ENCODE measurements at places on chromosomes 5 and 9.

DNA sequence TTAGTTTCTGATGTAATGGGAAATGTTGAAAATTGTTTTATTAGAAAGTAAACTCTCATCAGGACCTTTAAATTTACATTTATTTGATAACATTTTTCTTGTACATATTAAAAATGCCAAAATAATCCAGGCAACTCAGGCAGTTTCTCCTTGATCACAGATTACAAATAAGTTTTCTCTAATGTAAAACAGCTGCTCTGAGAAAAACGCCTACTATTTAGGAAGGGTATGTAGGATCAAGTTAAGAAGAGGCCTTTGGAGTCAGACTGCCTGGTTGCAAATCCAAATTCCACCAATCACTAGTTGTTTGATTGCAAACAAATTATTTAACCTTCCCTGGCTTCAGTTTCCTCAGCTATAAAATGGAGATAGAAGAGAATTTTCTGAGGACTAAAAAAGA, 610.8 kb downstream of the PDE4D start:
- no peak for DNase-seq

GRCh38 chr5:122385808-122386207, 73.8 kb downstream of the SNCAIP start:
- no peak for DNase-seq

DNA sequence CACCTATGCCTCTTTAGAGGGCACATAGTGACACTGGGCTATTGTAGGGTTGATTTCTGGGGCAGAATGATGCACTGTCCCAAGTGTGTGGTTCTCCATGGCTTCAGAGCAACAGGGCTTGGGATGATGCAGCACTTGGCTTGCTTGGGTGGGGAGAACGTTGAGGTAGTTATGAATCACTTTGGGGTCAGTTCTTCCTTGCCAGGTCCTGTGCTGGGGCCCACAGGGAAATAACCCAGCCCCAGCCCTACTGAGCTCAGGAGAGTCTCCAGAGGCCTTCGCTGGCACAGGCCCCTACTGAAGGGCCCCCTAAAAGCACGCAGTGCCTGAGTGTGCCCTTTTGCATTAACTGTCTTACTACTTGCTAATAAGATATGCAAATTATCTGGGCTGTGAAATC, 24.2 kb downstream of the JADE2 start:
- peak; percentile 93 for DNase-seq

DNA sequence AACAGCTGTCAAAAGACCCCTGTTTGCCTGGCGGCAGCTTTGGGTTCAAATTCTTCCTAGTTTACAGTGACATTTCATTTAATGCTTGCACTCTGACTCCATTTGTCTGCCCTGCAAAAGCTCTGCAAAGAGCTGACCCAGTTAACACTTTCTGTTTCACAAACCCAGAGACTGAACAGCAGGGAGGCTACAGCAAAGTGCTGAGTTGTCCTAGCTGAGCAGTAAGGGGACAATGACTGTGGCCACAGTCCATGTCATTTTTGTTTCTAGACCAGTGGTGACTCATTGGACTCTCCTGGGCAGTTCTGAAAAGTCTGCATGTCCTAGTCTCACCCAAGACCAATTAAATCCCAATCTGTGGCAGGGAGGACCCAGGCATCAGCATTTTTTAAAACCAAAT, 994.8 kb upstream of the WWC1 start:
- DNase-seq, result no peak

- peak; percentile 49 for DNase-seq
Observed at GRCh38 chr5:108461628-108462367, 79.9 kb upstream of the FBXL17 start.

GRCh38 chr9:110327716-110328115, 9.9 kb downstream of the TXNDC8 start:
- DNase-seq, result no peak

DNA sequence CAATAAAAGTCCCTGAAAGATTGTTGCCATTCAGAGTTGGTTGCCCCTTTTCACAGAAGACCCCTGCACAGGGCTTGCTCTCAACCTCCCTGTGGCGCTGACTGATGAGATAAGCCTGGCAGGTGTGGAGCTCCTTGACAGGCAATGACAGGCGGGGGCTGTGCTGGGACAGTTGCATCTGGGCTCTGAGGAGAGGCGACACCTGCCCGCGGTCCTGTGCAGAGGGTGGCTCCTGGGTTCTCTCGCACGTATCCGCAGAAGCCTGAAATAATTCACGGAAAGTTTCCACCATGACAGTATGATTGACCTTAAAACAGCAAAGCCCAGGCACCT, 19.8 kb upstream of the EXOC3 start:
- no peak for DNase-seq

- DNase-seq, result no peak
Observed at GRCh38 chr5:11048760-11049159, 287.7 kb upstream of the DAP start.

DNA sequence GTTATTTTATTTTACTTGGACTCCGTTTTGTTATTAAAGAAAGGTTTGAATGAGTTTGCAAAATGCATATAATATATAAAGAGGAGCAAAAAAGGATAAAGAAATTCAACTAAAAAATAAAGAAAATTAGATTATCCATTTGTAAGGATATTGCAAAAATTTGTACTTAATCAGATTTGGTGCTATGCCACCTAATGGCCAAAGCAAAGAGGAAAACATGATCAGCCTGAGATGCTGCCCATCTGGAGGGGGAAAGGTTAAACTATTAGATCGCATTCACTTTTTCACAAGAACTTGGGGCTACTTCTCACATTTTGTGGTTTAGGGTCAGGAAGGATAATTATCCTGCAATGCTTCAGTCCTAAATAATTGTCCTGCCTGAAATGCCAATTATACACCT, 350.6 kb downstream of the MLLT3 start:
- no peak for DNase-seq

DNA sequence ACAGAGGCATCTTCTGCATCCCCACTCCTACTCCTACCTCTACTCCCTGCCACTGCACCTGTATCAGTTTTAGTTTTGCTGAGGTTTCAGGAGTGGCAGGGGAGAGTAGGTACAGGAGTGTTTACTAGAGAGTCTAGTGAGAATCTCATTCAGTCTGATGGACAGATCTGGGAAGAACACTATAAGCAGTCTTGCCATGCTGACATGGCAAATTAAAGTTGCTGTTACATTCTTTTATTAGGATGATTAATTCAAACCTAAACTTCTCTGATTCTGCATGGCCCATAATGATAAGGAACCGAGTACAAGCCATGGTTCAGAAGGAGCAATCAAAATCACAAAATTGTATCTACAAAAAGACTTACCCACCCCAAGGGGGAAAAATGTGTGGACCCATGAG, 7.4 kb downstream of the ARSK start:
- DNase-seq, result no peak

GRCh38 chr5:88778736-88779135, 104.2 kb downstream of the MEF2C start:
- DNase-seq, result peak; percentile 42

- DNase-seq, result no peak
Observed at GRCh38 chr9:33049680-33050361, 24.7 kb downstream of the DNAJA1 start.

GRCh38 chr9:5624655-5625054, 4.3 kb upstream of the RIC1 start:
- no peak for DNase-seq

DNA sequence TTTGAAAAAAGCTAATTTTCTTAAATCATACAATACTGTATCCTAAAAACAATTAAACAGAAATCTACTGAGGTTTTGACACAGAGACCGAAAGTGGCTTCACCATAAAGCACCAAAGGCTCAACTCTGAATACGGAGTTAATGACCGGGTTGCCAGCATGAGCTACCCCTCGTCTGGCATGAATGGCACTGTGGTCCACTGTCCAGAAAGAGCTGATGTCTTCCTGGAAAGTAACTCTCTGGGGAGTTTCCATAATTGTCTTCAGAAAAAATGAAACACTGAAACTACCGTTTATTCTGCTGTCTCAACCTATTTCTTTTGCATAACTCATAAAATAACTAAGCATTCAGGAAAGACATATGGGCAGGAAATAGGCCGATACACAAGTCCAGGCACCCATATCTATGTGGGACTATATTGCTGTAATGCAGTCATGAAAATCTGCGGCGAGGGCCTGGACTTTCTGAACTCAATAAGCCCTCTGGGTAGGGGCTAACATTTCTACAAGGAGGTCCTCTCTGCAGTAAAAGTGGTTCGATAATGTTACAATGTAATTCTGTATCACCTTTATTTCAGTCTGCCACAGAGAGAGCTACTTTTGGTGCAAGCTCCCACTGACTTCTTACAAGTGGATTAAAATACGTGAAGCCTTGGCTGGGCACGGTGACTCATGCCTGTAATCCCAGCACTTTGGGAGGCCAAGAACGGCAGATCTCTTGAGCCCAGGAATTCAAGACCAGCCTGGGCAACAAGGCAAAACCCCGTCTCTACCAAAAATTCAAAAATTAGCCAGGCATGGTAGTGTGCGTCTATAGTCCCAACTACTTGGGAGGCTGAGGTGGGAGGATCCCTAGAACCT, 52.4 kb downstream of the ANKH start:
- DNase-seq, result peak; percentile 37

GRCh38 chr5:137128012-137128411, 371.1 kb downstream of the SPOCK1 start:
- no peak for DNase-seq

DNA sequence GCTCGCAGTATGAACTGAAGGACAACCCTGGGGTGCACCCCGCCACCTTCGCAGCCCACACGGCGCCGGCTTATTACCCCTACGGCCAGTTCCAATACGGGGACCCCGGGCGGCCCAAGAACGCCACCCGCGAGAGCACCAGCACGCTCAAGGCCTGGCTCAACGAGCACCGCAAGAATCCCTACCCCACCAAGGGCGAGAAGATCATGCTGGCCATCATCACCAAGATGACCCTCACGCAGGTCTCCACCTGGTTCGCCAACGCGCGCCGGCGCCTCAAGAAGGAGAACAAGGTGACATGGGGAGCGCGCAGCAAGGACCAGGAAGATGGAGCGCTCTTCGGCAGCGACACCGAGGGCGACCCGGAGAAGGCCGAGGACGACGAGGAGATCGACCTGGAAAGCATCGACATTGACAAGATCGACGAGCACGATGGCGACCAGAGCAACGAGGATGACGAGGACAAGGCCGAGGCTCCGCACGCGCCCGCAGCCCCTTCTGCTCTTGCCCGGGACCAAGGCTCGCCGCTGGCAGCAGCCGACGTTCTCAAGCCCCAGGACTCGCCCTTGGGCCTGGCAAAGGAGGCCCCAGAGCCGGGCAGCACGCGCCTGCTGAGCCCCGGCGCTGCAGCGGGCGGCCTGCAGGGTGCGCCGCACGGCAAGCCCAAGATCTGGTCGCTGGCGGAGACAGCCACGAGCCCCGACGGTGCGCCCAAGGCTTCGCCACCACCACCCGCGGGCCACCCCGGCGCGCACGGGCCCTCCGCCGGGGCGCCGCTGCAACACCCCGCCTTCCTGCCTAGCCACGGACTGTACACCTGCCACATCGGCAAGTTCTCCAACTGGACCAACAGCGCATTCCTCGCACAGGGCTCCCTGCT, 3.8 kb downstream of the IRX1 start:
- DNase-seq, result no peak

GRCh38 chr9:124202447-124202971, 55.2 kb upstream of the NEK6 start:
- no peak for DNase-seq

GRCh38 chr5:55538661-55539060, 3.9 kb upstream of the PLPP1 start:
- no peak for DNase-seq

DNA sequence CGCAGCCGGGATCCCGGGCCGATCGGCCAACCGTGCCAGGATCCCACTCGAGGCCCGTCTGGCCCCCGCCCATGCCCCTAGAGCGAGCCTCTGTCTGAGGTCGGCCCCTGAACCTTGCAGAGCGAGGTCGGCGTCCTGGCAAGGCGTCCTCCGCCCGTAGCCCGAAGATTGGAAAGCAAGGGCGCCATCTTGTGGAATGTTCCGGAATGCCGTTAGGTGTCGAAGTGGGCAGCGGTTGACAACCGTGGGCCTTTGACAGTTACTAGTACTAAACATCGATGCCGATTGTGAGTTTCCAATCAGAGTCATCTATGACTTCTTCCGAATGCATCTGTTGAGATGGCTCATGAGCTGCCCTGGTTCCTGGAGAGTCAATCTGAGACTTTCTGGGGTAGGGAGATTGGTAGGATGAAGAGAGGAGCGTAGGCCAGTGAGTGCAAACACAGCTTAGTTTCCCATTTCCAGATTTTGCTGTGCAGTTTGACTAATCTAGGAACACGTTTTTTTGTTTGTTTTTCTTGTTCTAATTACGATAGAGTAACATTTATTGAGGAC, 923 bp upstream of the PLK2 start:
- peak; percentile 92 for DNase-seq

GRCh38 chr5:33929925-33930690, 6.1 kb upstream of the RXFP3 start:
- DNase-seq, result no peak

Data from cardiac fibroblast (primary cell).